NCI-H524 (cell line): ENCODE measurements at places on chromosomes 6 and 20.

DNA sequence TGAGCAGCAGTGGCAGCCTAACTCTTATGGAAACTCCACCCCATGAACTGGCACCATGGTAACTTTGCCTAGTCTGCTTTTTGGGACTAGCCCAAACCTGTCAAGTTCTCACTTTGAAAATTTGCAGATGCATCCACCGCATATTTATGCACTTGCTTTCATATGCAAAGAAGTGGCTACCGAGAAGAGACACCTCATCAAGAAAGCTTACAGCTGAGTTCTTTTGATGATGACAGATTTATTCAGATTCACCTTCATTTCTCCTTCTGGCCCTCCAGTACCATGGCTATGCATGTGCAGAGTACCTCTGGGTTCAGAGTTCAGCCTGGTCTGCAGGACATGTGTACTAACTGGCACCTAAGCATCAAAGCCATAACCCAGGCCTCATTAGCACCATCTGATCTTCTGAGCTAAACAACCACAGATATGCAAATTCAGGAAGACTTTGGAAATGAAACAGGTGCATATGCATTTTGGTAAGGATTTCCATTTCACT, 154.3 kb upstream of the TENT5A start:
- DNase-seq = no peak

GRCh38 chr20:51511861-51512619, 30.5 kb downstream of the NFATC2 start:
- DNase-seq = no peak

GRCh38 chr20:10263385-10264165, 44.9 kb downstream of the SNAP25 start:
- no peak for DNase-seq

DNA sequence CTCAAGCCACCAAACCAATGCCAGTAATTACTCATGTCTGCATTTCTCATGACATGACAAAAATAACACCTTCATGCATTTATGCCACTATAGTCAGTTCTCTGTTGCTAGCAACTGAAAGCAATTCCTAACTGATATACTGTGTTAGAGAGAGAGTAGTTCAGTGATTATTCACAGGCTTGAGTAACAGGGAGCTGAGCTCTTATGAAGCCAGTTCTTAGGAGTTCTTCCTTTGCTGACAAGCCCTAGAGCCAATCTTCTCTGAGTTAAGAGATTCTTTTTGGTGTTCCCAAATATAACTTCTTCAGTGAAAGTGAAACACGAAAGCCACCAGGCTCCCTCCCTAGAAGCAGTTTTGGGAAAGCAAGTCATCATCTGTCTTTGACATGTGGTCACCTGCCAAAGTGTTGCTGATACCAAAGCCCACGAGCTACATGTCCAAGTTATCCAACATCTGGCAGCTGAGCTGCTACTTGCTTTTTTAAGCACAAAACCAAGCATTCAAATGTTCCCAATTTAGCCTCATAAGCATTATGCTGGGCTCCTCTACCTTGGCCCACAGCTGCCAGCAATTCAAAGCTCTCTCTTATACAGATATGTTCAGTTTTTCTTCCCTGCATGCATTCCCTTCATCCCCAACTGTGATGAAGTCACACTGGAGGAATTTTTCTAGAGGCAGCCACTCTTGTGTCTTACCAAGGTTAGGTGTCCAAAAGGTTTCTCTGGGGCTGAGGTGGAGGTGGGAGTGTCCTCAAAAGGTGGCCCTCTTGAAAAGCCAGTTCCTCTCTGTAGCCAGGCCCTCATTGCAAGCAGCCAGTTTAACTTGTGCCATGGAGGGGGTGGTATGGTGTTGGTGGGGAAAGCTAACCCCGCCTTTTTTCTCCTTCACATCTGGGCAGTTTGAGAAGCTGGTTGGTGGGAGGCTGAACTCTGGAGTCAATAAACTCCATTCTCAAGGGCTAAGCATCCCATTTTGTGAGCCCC, 92.7 kb upstream of the ARMC2 start:
- DNase-seq = no peak

DNA sequence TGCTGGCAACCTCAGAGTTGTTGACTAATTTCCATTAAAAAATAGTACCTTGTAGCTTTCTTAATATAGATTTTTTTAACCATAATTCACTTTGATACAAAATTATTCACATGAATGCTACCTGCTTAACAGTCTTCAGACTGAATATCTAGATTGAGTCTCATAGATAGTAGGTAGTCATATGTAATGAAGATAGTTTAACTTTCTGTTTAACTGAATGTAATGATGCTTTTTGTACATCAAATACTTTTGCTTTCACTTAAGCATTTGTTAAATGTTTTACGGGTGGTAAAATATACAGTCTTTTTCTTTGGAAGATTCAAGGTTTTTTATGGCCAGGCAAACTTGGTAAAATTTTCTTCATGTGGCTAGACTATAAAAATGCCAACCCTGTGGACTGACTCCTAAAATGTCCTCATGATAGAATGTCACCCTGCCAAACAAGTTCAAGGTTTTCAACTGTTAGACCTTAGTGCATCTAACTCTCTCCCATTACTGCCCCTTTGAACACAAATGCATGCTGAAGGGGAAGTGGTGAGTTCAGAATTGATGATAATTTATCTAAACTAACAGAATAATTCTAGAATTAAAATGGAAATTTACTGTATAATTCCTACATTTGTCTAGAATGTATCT, 16.4 kb downstream of the TBPL1 start:
- DNase-seq = no peak

DNA sequence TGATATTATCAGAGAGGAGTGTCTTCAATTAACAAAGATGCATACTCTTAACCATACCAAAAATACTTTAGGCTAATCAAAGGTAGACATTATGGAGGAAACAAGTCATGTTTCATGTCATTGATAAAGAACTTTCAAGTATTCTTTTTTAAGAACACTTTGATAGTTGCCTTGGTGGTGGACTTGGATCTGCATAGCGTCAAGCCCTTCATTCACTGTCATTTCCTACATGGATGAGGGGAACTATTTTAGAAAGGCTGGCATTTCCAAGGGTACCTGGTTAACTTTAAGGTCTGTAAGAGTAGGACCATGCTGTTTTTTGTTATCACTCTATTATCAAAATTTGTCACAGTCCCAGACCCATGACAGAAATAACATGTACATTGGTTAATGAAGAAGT, 622.5 kb downstream of the PKHD1 start:
- DNase-seq = no peak

GRCh38 chr6:21856456-21856825, 262.9 kb downstream of the SOX4 start:
- DNase-seq = no peak

DNA sequence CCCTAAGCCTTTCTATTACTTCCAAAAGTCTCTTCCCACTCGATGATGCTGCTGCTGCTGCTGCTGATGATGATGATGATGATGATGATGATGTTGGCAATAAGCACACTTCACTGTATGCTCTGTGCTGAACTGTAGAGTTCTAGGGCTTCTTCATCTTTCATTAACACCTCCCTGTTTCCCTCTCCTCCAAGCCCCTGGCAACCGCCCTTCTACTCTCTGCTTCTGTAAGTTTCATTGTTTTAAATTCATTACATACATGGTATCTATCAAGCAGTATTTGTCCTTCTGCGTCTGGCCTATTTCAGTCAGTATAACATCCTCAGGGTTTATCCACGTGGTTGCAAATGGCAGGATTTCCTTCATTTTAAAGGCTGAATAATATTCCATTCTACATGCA, 100.2 kb downstream of the THBS2 start:
- no peak for DNase-seq
